Stimulated activated CD4-positive, alpha-beta T cell treated with anti-CD3 and anti-CD28 coated beads, TNF-alpha, amount 100 ng/mL, for 24 hours (primary cell): ENCODE measurements at places on chromosomes 2 and 18.

- no peak for DNase-seq
These were observed 427.8 kb downstream of the NR4A2 start for GRCh38 chr2:155904720-155905119.

DNA sequence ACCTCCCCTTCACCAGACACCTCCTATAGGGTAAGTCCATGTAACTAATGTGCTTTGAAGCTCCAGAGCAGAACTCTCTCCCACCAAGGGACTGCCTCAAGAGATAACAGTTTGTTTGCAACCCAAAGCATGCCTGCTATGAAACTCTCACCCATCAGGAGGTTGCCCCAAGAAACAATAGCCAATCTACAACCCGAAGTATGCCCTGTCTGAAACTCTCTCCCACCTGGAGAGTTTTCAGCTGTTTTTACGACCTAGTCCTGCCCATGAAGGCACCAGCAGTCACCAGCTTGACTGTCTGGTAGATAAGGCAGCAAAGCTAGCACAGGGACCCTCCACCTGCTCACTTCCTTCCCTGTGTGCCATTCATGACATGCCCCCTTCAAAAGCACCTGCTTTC lies 533.9 kb upstream of the CRIM1 start:
- no peak for DNase-seq

- DNase-seq: no peak
These were observed 279.8 kb downstream of the PTGR3 start for GRCh38 chr18:74929110-74929509.

GRCh38 chr18:62663731-62664336 lies 51.5 kb upstream of the PHLPP1 start:
- no peak for DNase-seq

GRCh38 chr18:11175266-11175979 lies 26.1 kb upstream of the PIEZO2 start:
- no peak for DNase-seq

- no peak for DNase-seq
These were observed 86.6 kb downstream of the ACOXL start for GRCh38 chr2:110818767-110819481.

DNA sequence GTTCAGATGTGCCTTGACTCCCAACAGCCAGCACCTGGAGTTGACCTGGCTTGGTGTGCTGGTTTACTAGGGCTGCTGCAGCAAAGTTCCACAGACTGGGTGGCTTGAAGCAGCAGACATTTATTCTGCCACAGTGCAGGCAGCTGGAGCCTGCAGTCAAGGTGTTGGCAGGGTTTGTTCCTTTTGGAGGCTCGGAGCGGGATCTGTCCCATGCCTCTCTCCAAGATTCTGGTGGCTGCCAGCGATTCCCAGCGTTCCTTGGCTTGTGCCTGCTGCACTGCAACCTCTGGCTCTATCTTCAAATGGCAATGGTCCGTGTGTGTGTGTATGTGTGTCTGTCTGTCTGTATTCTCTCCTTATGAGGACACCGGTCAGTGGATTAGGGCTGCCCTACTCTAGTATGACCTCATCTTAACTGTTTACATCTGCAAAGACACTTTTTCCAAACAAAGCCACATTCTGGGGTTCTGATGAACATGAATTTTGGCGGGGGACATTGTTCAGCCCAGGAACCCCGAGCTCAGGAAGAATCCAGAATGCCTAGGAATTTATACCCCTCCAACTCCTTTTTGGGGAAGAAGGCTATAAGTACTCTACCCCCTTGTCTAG lies 44.7 kb upstream of the TMEM131 start:
- no peak for DNase-seq

GRCh38 chr18:62944454-62944853 lies 229.1 kb downstream of the PHLPP1 start:
- DNase-seq: no peak

GRCh38 chr2:88212251-88212790 lies 42.2 kb downstream of the THNSL2 start:
- no peak for DNase-seq

DNA sequence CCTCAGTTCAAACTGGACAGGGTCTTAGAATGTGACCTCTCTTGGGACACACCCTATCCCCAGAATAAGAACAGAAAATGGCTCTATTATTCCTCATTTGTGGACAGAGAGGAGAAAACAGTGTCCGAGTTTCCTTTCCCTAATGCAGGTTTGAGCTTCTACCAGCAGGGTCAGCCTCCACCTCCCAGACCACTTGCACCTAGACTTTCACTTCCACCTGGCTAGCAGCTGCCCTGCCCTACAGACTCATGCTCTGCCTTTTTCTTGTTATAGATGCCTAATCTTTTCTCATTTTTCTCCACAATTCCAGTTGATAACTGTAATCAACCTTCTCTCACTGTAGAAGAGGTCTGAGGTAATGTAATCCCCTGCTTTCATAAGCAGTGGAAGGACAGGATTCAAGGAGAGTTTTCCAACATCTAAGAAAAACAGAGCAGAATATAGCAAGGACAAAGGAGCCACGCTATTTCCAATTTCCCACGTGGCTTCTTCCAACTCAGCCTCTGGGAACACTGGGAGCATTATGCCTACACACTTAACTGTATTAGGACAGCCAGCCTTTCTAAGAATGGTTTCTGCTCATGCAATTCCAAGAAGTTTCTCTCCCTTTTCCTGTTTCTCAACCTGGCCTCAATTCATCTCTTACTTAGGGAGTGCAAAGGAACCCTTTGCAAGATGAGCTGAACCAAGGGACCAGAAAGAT lies 239.8 kb downstream of the BCL11A start:
- DNase-seq: no peak

DNA sequence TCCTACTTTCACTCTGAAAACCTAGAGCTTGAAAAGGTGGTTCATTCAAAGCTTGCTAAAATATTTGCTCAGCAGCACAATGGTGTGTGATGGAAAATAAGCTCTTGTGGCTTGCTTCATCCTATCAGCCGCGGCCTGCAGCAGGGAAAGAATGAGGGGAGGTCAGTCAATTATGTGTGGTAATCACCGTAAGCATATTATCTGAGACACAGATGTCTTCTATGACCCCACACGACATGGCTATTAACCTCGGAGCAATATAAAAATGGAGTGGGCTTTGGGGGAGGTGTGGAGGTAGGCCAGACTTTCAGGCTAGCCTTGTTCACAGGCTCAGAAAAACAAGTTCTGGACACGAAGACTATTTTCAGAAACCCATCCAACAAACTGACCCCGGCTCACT lies 98.4 kb upstream of the SIX3 start:
- DNase-seq: no peak

DNA sequence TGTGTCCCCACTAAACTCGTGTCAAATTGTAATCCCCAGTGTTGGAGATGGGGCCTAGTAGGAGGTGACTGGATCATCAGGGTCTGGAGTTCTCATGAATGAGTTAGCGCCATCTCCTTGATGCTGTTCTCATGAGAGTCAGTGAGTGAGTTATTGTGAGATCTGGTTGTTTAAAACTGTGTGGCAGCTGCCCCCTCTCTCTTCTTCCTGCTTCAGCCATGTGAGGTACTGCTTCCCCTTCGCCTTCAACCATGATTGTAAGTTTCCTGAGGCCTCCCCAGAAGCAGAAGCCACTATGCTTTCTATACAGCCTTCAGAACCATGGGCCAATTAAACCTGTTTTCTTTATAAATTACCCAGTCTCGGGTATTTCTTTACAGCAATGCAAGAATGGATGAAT lies 50.4 kb downstream of the AP1S3 start:
- DNase-seq: no peak

GRCh38 chr2:11214770-11215169 lies 59.5 kb downstream of the SLC66A3 start:
- DNase-seq: no peak

DNA sequence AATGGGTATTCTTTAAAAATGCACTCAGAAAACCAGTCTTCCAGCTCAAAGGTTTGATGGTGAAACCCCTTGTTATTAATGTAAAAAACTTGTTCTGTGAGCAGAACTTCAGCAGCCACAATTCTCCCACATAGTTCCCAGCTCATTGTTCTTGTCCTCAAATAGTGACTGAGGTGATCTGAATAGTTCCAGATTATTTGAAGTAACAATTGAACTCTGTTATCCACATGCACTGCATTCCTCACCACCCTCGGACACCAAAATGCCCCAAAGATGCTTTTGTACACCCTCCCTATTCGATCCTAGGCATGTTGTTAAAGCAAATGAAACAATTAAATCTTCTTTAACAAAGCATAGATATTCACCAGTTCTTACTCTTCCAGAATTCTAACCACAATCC lies 2186.8 kb upstream of the CELF4 start:
- DNase-seq: no peak

GRCh38 chr2:154836632-154837031 lies 138.1 kb downstream of the KCNJ3 start:
- DNase-seq: no peak

- no peak for DNase-seq
These were observed 7.1 kb downstream of the ACTG2 start for GRCh38 chr2:73899801-73900336.

- no peak for DNase-seq
These were observed 24.0 kb downstream of the IL1B start for GRCh38 chr2:112812318-112813267.

DNA sequence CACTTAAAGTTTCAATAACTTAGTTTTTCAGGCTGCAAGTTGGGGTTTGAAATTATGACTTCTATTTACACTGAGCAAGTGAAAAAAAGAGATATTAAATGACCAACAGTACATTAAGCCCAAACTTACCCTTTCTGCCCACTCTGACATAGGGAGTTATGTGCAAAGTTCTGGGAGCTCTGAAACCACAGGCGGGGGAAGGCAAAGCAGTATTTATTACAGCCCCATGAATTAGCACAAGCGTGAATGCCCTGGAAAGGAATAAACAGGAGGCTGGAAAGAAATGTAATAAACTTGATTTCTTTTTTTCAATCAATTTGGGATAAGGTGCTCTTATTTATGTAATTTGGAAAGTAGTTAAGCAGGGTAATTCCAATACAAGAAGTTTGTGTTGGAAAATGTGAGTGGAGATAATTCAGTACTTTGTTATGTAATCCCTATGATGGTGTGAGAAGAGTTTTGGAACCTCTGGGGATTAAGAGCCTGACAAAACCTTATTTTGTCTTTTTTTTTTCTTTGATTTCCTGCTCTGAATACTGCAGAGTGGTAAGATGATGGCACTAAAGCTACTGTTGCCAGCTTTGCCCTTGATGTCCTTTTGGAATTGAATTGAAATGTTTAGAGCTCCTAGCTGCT lies 351.5 kb downstream of the ARHGAP15 start:
- DNase-seq: no peak

DNA sequence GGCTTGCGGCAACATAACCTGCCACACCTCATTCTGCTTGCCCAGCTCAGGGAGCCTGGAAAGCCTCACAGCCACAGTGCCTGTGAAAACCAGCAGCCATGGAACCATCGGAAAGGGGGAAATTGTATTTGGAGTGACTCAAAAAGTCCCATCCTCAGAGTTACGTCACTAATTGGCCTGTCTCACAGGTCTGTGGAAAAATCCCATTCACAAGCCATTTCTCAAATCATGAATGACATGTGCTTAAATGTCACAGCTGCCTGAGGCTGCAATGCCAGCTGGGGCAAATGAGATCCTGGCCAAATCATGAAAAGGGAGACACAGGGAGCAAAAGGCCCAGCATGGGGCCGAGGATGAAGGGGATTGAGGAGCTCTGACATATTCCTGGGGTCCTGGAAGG lies 486.9 kb upstream of the RAB6C start:
- DNase-seq: no peak

GRCh38 chr18:27956001-27956640 lies 220.8 kb downstream of the CDH2 start:
- no peak for DNase-seq

DNA sequence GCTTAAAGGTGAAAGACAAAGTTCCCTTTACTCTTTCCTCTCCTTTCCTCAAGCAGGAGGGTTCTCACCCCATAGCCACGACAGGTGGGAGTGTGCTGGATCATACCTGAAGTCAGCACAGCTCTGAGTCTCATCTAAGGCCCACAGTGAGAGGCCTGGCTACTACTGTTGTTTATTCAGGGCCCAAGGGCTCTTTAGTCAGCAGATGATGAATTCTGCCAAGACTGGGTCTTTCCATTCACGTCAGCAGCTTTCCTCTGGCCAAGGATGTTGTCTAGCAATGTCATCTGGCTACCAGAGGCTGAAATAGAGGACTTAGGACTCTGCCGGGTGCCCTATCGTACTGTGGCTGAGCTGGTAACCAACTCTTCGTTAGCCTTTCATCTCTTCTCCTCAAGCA lies 308.4 kb upstream of the THUMPD2 start:
- no peak for DNase-seq

DNA sequence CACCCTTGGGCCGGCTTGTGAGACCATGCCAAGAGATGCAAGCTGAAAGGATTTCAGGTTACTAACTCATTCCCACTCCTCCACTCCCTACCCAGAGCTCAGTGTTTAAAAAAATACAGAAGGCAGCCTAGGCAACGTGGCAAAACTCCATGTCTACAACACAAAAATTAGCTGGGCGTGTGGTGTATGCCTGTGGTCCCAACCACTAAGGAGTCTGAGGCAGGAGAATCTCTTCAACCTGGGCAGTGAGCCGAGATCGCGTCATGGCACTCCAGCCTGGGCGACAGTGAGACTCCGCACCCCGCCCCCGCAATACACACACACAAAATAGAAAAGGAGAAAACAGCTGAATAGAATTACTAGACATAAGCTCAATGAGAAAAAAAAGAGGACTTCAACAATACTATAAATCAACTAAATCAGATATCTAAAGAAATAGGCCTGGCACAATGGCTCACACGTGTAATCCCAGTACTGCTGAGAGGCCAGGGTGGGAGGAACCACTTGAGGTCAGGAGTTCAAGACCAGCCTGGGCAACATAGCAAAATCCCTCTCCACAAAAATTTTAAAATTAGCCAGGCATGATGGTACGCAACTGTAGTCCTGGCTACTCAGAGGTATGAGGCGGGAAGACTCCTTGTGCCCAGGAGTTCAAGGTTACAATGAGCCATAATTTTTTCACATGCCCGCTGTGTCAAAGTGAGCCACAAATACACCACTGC lies 10.1 kb downstream of the IWS1 start:
- DNase-seq: no peak

DNA sequence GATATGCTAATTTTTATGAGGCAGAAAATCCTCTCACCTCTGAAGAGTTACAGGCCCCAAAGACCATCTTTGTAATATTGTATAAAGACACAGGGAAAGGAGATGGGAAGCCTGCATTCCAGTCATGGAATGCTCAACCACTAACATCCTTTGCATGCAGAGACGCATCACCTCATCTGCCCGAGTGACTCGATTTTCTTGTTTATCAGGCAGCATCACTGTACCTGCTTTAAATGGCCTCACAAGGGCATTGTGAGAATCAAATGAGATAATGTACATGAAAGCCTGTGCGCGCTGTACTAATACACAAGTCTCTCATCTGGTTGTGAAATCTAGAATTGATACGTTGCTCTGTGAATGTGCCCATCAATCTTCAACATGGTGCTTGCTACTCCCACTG lies 10.2 kb upstream of the TMEM247 start:
- no peak for DNase-seq

- DNase-seq: no peak
These were observed 175.8 kb upstream of the TCF4 start for GRCh38 chr18:55763805-55764204.

- DNase-seq: no peak
These were observed 81.2 kb downstream of the PDCL3 start for GRCh38 chr2:100643906-100644501.

- DNase-seq: no peak
These were observed 32.2 kb upstream of the PIK3C3 start for GRCh38 chr18:41922841-41923240.
